ENCODE measurements at places on chromosomes 4 and X. TPM values are rescaled to one million over a fixed set of nuclear protein-coding genes. Genes with fewer than 3 reads are reported as not detected.

LRIT3 gene
- 0.28 TPM for total RNA-seq

PNCK gene
- 0.43 TPM for total RNA-seq

KCTD8 gene
- total RNA-seq, result not detected

TMEM47 gene
- not detected for total RNA-seq

SMARCA1 gene
- total RNA-seq, result not detected

SPOCK3 gene
- total RNA-seq, result not detected

CTAG1A gene
- total RNA-seq, result not detected

RPA4 gene
- total RNA-seq, result 0.96 TPM

ARHGAP36 gene
- not detected for total RNA-seq

NAT8L gene
- 0.14 TPM for total RNA-seq

IL21 gene
- 0.50 TPM for total RNA-seq

IL9R gene
- total RNA-seq, result 20.4 TPM

ADH6 gene
- total RNA-seq, result not detected

SSX2 gene
- total RNA-seq, result not detected

STATH gene
- total RNA-seq, result not detected

LARP1B gene
- 16.8 TPM for total RNA-seq

MAGEA11 gene
- total RNA-seq, result not detected

TMPRSS11F gene
- not detected for total RNA-seq

MAGEA10 gene
- total RNA-seq, result not detected

PTPN13 gene
- 0.05 TPM for total RNA-seq

P2RY4 gene
- 0.28 TPM for total RNA-seq

SRPX2 gene
- total RNA-seq, result not detected

MAGEA2 gene
- total RNA-seq, result not detected

RNF150 gene
- total RNA-seq, result not detected

RRH gene
- 0.36 TPM for total RNA-seq

COPS4 gene
- 26.0 TPM for total RNA-seq

USP9X gene
- total RNA-seq, result 49.6 TPM

TSPAN6 gene
- not detected for total RNA-seq

SRPK3 gene
- total RNA-seq, result not detected

KDR gene
- total RNA-seq, result not detected

QRFPR gene
- not detected for total RNA-seq

NUDT10 gene
- 0.34 TPM for total RNA-seq

SAGE1 gene
- total RNA-seq, result not detected

USP53 gene
- 10.9 TPM for total RNA-seq

GUCY1B1 gene
- total RNA-seq, result 0.10 TPM

CD99L2 gene
- 21.3 TPM for total RNA-seq

NXF2 gene
- not detected for total RNA-seq

ENPEP gene
- not detected for total RNA-seq

CAPN6 gene
- not detected for total RNA-seq

TMEM131L gene
- 48.7 TPM for total RNA-seq

TMEM187 gene
- total RNA-seq, result 10.7 TPM

TSR2 gene
- 28.7 TPM for total RNA-seq

ITIH6 gene
- not detected for total RNA-seq

LRP2BP gene
- total RNA-seq, result 0.63 TPM

PDGFRA gene
- total RNA-seq, result 0.13 TPM
